Endothelial cell of umbilical vein (primary cell): ENCODE measurements at places on chromosomes 16 and 17. TPM values are rescaled to one million over a fixed set of nuclear protein-coding genes. Genes with fewer than 3 reads are reported as not detected.

Gene TP53TG3B
- not detected in 2 replicates for total RNA-seq

Gene RSPRY1
- 55.1 and 55.8 TPM in 2 replicates for total RNA-seq

Gene OTOP2
- not detected in 2 replicates for total RNA-seq

Gene SLC25A39
- total RNA-seq, result 88.5 and 97.9 TPM in 2 replicates

Gene AGRP
- total RNA-seq, result not detected in 2 replicates

Gene INCA1
- total RNA-seq, result 0.71 and 1.0 TPM in 2 replicates

Gene PDILT
- not detected in 2 replicates for total RNA-seq
